ENCODE measurements at places on chromosomes 3 and 15.

DNA sequence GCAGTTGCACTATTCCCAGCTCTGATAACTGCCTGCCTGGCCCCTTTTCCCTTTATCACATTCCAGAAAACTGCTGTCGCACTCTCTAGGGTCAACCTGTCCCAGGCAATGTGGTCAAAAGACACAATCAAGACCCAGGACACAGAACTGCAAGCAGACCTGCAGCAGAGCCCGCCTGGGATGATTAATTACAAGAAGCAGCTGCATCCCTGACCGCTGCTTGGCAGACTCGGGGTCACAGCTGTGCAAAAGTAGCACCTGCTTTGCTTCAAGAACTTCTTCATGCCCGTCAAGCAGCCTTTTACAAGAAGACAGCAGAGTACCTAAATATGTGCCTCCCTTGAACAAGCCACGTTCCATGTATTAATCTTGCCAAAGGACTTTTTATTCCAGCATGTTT, 120.0 kb upstream of the ST8SIA2 start:
- DNase-seq, result no peak

- DNase-seq, result peak; percentile 5
Observed at GRCh38 chr3:197458179-197458707, 97.5 kb downstream of the BDH1 start.

GRCh38 chr3:188010478-188010877, 143.5 kb upstream of the LPP start:
- no peak for DNase-seq

GRCh38 chr3:134473868-134474546, 11.8 kb downstream of the ANAPC13 start:
- peak; percentile 42 for DNase-seq

GRCh38 chr15:28919201-28919635, 33.4 kb downstream of the APBA2 start:
- no peak for DNase-seq

DNA sequence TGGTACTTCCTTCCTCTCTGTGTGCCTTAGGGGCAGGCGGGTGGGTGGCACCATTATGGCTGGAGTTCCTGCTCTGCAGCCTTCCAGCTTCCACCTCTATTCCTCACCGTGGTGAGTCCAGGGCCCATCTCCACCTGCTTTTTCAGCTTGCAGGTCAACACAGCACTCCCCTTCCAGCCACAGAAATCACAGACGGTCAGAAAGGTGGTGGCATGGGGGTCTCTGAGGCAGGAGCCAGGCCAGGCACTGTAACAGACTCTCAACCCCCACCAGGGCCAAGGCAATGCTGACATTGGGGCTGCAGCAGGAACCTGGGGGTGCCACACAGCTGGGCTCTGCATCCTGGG, 16.6 kb downstream of the KLF15 start:
- DNase-seq, result no peak

DNA sequence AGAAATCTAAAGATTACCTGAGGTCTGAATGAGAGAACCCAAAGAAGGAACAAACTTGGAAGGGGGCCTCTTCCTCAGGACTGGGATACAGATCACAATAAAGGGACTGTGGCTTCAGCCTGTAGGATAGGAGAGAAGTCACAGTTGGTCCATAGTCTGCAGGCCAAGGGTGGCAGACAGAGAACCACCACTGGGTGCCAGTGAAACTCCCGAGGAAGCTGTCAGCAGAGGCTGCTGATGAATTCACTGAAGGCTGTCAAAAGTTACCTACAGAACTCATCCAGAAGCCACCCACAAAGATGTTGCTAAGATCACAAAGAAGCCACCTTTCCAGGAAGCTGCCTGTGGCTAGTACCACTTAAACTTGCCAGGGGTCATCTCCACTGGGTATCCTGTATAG, 78.5 kb downstream of the TMCO5A start:
- no peak for DNase-seq

DNA sequence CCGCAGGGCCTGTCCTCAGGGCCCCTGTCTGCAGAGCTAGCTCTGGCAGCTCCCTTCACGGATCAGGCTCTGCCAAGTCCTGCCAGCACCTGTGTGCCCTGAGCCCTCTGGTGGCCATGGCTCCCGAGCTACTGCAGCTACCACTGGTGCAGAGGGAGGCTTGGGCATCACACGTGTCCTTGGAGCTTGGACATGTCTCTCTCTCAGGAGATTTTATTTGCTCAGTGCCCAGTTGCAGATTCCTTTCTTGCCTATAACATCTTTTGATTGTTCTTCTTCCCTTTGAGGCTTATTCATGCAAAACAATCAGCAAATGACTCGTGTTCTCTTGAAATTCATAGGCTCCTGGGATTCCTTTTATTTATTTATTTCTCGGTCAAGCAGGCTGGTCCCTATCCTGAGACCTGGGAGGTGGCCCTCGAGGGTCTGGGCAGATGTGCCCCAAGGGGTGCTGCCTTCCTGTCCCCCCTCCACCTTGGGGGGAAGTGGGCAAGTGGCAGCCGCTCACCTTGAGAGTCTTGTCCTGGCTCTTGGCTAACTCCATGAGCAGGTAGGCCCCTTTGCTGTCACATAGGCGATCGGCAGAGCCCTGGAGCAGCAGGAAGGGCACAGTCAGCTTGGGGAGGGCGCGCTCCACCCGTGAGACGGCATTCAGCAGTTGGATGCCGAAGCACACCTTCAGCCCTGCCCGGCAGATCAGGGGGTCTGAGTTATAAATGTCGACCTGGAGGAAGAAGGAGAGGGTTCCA, 21.9 kb downstream of the ABTB1 start:
- DNase-seq, result peak; percentile 25

DNA sequence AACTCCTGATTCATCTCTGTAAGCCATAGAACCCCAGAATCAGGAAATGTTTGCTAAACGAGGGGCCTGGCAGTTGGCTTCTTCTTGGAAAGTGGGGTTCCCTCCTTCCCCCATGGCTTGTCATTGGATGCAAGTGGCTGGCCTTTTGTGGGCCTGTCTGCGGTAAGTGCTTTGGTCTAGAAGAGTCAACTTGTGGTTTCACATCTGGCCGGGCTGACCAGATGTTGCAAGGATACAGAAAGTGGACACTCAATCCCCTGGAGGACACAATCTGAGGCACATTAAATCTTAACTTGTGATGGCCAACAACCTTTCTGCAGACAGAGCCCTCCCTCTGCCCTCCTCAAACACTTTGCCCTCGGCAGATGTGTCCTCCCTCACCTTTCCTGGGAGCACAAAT, 1.1 kb downstream of the FAH start:
- no peak for DNase-seq

DNA sequence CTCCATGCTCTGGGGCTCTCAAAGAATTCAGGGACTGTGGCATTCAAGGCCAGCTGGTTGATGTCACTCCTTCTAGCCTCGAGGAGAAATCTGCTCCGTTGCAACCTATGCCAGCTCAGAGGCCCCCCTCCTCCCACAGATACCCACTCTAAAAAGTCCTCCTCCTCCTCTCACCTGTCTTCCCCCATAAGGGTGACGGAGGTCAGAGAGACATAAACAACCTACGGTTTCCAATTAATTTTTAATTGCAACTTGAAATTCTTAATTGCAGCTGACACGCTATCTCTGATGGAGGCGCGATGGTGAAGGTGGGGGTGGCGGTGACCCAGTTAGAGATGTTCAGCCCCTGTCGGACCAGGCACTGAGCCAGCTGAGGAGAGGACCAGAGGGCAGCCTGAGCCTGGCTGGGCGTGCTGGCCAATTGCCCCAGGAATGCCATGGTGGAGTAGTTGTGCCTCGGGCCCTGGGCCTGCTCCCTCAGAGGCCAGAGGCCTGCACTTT, 43.2 kb upstream of the INSYN1 start:
- DNase-seq, result no peak

- no peak for DNase-seq
Observed at GRCh38 chr3:9717563-9717962, 13.9 kb downstream of the CPNE9 start.

DNA sequence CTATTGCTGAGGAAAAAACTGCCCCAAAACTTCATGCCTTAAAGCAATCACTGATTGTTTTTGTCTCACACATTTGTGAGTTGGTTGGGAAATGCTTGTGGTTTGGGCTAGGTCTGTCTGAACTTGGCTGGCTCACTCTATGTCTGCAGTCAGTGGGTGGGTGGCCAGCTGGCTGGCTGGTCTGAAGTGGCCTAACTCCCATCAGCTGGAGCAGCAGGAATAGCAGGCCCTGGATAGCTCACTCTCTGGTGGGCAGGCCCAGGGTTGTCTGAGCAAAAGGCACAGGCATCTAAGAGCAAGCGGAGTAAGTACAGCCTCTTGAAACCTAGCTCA, 37.7 kb upstream of the PRR20G start:
- no peak for DNase-seq

DNA sequence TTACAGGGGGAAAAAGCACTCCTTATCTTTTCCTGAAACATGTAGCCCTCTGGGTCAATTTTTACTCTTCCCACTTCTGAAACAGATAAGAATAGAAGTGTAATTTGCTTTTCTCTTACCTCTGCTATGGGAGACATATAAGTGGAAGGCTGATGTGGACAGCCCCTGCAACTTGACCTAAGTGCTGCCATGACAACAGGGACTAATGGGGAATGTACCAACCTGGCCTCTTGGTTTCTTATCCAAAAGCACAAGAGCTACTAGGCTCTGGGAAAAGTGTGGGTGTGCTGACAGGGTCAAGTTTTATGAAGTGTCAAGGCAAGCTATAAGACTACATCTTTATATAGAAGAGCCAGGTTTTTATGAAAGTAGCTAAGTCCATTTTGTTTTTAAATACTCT, 1246.5 kb downstream of the OTOL1 start:
- no peak for DNase-seq
